ENCODE measurements at places on chromosomes 7 and 10.

- DNase-seq = no peak
These were observed 117.4 kb upstream of the GNAI1 start for GRCh38 chr7:80017101-80017698.

DNA sequence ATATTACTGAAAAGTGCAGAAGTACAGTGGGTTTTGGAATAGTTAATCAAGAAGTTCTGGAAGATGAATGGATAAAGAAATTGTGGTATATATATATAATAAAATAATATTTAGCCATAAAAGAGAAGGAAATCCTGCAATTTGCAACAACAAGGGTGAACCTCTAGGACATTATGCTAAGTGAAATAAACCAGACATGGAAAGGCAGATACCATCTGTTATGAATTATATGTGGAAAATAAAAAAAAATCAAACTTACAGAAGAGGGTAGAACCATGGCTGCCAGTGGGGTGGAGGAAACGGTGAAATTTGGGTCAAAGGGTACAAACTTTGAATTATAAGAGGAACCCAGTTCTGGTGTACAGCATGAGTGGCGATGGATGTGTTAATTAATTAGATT, 162.6 kb downstream of the BICC1 start:
- no peak for DNase-seq

DNA sequence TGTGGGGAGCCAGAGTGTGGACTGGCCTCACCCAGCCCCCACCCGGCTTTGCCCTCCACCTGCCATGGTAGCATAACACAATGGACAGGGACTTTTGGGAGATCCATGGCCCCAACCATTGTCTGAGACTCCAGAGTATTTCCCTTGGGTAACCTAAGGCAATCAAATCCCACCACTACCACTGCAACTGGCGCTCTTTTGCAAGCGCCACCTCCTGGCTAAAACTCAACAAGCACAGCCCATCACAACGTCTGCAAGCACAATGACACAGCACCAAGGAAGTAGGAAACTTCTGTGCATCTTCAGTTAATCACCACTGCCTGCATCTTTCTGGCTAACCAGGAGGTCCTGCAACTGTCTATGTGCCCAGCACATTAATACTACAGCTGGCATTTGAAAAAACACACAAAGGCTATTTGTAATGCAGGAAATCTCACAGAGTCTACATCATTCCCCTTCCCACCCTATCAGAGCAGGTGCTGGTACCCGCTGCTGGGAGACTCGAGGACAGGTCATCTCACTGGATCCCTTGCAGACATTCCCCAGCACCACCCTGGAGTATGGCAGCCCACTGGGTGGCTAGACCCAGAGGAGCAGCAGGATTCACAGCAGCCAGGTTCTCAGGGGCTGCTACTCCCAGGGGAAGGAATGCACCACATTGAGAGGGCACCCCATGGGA, 27.7 kb downstream of the ANKRD26 start:
- no peak for DNase-seq

GRCh38 chr7:70307544-70308106, 709.4 kb downstream of the AUTS2 start:
- DNase-seq = no peak

GRCh38 chr10:71933651-71934050, 30.5 kb upstream of the CHST3 start:
- DNase-seq = no peak

- no peak for DNase-seq
These were observed 49.1 kb upstream of the MXI1 start for GRCh38 chr10:110158051-110159005.

DNA sequence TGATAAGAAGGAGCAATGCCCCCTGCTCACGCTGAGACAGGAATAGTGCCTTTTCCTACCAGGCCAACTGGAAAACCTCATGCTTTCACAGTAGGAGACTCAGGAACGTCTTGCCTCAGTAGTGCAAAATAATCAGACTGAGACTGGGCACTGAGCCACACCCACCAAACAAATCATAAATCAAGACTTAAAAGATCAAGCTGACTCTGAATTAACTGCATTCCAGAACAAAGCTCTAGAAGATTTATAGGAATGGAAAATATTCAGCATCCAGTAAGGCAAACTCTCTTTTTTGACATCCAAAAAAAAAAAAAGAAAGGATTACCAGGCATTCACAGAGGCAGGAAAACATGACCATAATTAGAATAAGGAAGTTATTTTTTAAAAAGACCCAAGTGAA, 30.5 kb upstream of the SLC18A3 start:
- DNase-seq = no peak

GRCh38 chr7:92699966-92700514, 109.8 kb upstream of the FAM133B start:
- DNase-seq = no peak

DNA sequence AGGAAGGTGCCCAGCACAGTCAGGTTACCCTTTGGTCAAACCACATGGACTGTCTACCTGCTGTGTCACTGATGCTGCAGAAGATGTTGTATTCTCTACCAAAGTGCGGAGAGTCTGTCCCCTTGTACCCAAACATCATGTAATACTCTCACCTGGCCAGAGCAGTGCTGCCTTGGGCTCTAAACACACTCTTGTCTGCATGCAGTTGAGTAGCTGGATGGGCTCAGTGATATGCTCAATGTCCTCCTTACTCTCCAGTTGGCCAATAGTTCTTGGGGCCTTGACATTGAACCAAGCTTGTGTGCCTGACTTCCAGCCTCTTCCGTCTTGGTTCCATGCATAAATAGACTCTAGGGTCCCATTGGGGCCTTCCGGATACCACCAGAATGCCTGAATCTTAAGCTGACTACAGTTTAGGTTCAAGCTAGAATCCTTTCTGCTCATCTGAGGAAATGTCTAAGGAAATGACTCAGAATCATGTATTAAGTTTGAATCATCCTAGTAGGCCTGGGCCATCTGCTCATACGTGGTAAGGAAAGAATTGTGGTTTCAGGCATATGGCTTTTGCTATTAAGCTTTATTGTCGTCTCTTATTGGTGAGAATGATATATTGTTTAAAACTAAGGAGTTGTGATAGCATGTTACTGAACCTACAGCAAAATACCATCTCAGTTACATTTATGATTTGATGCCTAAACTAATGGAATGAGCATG, 118.0 kb downstream of the OTUD1 start:
- DNase-seq = no peak

- DNase-seq = no peak
These were observed 16.7 kb downstream of the LIPF start for GRCh38 chr10:88680958-88681357.

DNA sequence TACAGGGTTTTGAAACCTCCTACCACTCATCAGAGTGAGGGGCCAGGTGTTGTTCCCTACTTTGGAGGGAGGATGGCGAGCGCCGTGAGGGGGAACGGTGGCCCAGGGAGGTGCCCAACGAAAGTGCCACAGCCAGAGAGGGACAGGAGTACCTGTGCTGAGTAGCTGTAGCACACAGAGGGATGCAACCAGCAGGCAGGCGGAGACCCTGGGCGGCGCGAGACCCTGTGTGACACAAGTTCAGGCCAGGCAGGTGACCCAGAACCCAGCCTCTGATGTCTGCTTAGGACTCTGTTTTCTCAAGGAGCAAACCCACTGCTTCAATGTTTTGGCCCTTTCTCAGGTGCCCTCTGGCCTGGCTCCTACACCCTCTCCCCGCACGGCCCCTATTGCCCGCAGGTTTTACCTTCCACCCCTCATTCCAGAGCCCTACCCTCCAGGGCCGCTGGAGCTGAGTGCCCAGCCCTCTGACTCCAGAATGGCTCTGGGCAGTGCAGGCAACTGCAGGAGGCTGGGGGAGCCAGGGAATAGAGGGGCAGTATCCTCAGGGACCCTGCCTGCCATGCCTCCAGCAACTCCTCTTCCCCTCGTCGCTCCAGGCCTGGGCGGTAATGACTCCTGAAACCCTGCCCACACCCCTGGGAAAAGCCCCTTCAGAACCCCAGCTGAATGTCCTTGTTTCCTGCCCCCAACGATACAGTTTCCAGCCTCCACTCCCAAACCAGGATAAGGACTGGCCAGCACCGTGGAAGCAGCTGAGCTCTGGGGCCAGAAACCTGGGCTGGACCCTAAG, 164.1 kb upstream of the RHEB start:
- no peak for DNase-seq

- DNase-seq = no peak
These were observed 106.2 kb upstream of the CELF2 start for GRCh38 chr10:10911471-10911921.

DNA sequence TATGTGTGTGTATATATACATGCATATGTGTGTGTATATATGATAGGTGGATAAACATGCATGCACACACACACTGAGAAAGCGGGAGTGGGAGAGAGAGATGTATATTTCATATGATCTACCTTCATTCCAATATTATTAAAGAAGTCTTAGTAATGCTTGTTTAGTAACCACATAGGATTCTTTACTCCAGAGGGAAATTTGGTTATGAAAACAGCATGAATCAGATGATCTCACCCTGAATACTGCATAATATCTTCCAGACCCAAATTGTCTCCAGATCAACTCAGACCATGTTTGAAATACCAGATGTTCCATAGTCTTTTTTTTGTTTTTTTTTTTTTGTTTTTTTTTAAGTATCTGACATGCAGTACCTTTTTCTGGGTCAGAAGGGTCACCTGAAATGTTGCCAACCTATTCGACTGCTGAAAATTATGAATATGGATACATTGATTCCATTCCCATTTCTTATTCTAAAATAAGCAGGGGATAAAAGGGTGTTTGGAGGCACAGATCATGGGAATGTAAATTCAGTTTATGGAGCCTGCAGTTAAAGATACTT, 17.4 kb downstream of the TES start:
- no peak for DNase-seq

DNA sequence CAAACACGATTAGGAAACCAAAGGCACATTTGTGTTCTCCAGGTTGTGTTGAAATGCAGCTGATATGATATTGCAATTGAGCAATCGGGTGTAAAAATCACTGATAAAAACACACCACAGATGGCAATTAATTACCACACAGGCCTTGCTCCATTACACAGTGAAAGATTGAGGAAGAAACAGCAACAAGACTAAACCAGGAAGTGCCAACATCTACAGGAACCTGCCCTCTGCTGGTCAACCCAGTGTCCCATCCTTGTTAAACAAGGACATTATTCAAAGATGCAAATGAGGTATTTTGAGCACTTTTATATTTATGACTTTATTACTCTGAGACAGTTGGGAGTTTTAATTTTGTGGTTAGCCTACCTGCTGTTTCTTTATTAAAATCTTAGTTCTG, 765.6 kb upstream of the GHITM start:
- no peak for DNase-seq

DNA sequence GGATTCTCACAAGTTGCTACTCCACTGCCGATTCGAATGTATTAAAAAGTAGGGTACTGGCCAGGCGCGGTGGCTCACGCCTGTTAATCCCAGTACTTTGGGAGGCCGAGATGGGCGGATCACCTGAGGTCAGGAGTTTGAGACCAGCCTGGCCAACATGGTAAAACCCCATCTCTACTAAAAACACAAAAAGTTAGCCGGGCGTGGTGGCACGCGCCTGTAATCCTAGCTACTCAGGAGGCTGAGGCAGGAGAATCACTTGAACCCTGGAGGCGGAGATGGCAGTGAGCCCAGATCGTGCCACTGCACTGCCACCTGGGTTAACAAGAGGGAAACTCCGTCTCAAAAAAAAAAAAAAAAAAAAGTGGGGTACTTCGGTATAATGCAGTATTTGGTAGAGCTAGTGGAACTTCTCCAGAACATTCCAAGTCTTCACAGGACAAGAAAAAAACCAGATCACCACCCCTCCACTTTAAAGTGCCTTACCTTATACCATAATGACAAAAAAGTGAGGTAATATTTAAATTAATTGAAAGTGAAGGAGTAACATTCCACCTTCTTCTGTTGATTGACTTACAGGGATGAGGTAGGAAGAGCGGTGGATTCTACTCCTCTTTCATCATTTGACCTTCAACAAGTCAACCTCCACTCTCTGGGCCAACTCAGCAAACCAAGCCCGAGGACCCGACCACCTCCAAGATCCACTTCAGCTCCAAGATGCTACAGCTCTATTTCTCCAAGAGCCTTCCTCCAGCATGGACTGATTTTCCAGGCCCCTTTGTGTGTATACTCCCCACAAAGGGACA, 2.0 kb downstream of the BAZ1B start:
- DNase-seq = no peak

- DNase-seq = no peak
These were observed 142.7 kb downstream of the KMT2E start for GRCh38 chr7:105156731-105157130.

DNA sequence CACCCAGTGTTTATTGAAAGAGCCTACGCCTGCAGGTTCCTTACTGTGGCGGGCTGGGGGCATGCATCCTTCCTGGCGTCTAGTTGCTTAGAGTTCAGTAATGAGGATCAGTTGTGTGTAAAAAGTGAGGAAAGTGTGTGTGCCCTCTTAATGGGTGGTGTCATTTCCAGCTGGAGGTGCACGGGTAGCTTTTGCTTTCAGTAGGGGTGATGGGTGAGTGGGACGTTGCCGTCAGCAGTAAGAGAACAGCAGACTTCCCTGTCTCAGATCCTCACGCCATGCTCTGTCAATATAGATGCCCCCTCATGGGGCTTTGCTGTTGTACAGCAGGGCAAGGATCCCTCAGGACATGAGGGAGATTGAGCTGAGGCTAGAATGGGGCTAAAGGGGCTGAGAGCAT, 352.6 kb upstream of the GALNT17 start:
- DNase-seq = no peak

GRCh38 chr10:100208276-100208675, 21.1 kb downstream of the CHUK start:
- DNase-seq = no peak

GRCh38 chr10:84329986-84330651, 1.7 kb downstream of the CCSER2 start:
- no peak for DNase-seq

DNA sequence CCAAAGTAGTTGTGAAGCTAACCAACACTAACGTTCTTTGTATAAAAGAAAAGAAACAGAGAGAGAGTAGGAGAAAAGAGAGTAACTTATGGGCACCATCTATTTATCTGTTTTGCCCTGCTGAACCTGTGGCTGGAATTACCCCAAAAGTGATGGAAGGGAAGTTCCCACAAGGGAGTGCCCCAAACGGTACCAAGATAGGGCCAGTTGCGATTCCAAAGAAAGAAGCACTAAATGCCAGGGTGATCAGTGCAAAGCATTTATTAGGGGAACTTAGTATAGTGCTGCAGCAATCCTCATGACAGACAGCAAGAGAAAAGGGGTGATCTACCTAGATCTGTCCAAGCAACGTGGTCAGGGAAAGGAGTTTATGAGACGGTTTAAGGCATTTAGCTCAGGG, 190.2 kb downstream of the SORCS3 start:
- DNase-seq = no peak

DNA sequence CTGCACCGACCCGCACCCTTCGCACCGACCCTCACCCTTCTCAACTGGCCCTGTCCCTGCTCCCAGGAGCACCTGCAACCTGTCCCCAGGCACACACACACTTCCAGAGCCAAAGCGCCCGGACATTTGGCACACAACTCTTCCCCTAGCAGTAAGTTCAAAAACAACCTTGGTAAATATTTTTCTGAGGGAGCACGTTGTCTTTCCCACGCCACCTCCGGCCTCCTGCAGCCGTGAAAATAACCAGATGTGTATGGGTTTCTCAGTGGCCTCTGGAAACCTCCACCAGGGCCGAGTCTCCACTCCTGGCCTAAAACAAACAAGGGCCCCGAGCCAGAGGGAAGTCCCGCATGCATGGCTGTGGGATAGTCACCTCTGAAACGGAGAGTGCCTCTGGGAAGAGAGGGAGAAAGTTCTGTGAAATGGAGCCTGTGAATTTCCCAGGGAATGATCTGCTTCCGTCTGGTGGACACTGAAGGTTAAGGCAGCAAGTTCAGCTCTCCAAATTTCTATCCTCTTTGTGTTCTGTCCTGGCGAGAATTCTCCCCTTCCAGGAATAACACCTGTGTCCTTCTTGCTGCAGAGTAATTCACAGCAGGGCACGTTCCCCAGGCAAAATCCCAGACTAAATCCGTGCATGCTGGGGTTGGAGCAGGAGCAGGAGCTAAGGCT, 15.8 kb downstream of the PODXL start:
- no peak for DNase-seq

Measured in putamen (tissue), 1 donor.